ENCODE measurements at places on chromosomes 7 and 10.

- no peak for DNase-seq
Observed at GRCh38 chr7:20222219-20222828, 5.1 kb upstream of the MACC1 start.

DNA sequence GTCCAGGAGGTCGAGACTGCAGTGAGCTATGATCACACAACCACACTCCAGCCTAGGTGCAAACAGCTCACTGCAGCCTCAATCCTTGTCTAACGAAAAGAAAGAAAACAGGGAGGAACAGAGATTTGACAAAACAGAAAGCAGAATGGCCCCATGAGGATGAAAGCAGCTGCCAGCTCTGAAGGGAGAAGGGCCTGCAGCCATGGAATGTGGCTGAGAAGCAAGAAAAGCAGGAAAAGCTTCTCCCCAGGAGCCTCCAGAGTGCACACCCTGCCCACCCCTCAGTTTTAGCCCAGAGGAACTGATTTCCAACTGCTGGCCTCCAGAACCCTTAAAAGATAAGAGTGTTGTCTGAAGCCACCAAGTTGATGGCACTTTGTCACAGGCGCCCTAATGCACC lies 13.0 kb downstream of the ESYT2 start:
- DNase-seq: no peak

DNA sequence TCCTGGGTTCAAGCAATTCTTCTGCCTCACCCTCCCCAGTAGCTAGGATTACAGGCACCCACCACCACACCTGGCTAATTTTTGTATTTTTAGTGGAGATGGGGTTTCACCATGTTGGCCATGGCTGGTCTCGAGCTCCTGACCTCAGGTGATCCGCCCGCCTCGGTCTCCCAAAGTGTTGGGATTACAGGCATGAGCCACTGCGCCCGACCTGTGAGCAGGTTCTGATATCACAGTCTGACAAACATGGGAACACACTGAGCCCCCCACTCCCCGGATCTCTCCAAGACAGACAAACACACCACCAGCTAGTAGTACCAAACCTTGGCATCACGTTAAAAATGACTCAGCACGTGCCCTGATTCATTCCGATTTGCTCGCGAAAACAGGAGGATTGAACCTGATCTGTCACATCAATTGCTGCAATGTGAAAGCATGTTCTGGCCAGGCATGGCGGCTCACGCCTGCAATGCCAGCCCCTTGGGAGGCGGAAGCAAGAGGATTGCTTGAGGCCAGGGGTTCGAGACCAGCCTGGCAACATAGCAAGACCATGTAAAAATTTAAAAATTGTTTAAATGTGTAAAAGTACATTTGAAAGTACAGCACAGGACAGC lies 106.5 kb downstream of the SMURF1 start:
- DNase-seq: no peak

- DNase-seq: no peak
Observed at GRCh38 chr7:24135003-24135817, 148.8 kb upstream of the NPY start.

- no peak for DNase-seq
Observed at GRCh38 chr7:64951250-64951848, 39.5 kb downstream of the ZNF117 start.

DNA sequence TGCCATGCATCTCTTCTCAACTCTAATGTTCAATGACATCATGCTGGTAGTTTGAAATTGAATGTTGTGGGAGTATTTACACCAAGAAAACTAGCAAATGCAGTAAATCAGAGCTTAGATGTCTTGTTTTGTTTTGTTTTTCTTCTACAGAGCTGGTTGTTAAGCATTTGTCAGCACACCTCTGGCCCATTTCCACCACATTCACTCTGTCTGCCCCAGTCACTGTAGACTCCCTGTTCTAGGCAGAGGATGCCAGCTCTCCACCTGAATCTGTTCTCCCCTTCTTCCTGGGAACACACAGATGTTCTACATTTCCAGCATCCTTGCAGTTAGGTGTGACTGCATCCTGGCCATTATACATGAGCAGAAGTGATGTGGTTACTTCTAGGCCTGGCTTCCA lies 4.1 kb upstream of the ARHGAP22 start:
- DNase-seq: no peak

GRCh38 chr7:41051062-41051461 lies 651.8 kb downstream of the INHBA start:
- no peak for DNase-seq

DNA sequence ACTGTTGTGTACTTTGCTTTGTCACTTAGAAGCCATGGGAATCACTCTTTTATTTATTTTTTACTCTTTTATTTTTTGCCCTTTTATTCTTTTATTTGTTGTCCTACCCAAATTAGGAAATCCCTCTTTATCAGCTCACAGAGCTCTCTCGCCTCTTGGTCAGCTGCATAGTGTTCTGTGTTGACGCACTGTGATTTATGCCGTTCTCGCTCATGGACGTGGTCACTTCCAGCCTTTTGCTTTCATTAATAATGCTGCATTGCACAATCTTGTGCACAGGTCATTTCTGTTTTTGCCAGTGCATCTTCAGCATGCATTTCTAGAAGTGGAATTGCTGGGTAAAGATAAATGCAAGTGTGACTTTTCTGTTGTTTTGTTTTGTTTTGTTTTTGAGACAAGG lies 42.3 kb downstream of the FBH1 start:
- no peak for DNase-seq

- no peak for DNase-seq
Observed at GRCh38 chr7:70356787-70357328, 758.6 kb downstream of the AUTS2 start.

- DNase-seq: no peak
Observed at GRCh38 chr10:69406302-69406811, 10.4 kb downstream of the TACR2 start.

DNA sequence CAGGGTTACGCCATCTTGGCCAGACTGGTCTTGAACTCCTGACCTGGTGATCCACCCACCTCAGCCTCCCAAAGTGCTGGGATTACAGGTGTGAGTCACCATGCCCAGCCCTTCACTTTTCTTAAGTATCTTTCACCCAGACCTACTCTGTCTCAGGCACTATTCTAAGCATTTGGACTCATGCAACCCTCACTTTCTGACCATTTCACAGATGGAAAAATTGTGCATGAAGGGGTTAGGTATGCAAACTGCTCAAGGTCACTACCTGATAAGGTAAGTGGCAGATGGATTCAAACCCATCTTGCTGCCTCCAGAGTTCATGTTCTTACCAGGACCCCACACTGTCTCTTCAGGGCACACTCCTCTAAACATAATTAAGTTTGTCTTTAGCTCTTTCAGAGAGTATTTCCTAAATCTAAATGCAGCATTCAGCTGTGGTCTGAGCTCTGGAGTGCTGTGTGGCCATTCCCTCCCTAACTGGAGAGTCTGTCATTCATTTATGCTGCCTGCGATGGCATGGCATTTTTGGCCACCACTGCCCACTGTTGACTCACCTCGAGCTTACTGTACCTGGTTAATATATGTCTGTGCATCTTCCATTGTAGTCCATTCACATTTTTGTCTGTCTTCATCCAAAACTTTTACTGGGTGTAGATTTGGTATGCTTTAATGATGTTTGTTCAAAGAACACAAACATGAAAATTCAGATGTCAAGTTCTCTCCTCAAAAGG lies 88.4 kb downstream of the CCDC71L start:
- no peak for DNase-seq

DNA sequence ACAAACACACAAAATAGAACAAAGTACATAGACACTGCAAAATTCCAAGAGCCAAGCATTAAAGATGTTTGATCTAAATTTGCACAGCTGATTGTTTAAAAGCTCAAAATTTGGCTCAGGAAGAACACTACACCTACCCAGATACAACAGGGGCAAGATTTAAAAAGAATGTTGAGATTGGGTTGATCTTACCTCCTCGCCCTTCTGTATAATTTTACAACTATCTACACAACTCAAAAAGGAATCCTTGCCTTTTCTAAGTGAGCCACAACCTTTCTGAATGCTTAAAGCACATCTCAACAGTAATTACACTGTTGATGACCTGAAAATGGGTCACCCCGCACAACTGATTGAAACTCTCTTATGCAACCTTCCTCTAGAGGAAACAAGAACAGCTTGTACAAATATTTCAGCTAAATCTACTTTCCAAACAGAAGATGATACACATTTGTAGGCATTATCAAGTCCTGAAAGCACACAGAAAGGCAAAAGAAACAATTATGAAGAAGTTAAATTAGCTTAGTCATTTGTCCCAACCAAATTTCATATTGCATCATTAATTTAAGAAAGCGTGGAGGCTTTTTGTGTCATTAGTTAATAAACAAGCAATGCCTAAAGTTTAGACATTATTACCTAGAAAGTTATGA lies 75.5 kb downstream of the UBE2H start:
- DNase-seq: no peak

GRCh38 chr10:118153287-118153686 lies 106.5 kb upstream of the RAB11FIP2 start:
- DNase-seq: no peak

- no peak for DNase-seq
Observed at GRCh38 chr10:79101560-79102497, 33.1 kb downstream of the ZMIZ1 start.

- DNase-seq: no peak
Observed at GRCh38 chr10:28201410-28202400, 101.2 kb downstream of the MPP7 start.

- no peak for DNase-seq
Observed at GRCh38 chr10:92419740-92420545, 129.0 kb downstream of the MARCHF5 start.

DNA sequence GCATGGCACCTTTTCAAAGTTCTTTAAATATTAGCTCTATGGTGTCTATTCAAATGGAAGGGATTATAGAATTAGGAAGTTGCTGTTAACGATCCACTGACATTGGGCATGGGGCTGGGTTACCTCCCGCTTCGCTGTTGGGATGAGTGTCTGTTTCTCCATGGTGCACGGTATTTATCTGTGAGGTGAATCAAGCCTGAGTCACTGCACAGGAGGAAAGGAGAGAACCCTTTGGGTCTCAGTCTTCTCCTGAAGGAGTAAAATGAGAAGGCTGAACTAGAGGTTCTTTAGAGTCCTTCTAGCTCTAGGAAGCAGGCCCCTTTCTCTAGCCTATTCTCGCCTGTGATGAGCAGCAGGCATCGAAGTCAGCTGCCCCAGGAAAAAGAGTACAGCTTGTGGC lies 7.3 kb downstream of the JCAD start:
- no peak for DNase-seq

DNA sequence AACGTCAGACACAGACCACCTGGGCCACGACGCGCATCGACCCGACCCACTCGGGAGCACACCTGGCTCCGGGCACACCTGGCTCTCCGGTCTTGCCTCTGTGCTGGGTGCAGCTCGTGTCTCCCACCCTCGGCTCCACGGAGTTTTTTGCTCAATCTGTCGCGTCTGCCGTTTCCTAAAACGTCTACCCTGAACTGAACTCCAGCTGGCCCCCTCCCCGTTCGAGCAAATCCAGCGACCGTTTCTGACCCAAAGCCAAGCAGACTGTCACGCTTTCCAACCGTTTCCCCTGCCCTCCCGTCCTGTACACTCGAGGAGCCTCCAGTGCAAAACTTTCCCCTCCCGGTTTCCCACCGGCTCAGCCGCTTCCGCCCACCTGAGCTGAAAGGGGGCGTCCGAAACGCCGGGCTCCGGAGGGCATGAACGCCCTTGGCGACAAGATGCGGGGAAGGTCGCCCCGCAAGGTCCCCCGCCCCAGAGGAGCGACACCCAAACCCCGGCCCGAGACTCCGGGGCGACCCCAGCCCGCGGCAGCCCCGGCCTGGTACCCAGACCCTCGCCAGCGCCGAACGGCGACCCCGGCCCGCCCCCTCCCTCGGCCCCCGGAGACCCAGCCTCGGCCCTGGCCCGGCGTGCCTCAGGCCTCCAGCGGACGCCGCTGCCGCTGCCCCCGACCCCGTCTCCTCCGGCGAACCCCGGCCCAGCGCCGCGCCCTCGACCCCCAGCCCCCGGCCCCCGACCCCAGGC lies 557 bp downstream of the CYTH3 start:
- no peak for DNase-seq
